GM04504 (cell line): ENCODE measurements at places on chromosomes 2 and 18.

GRCh38 chr18:43589611-43590151 lies 312.4 kb upstream of the SYT4 start:
- no peak for DNase-seq

DNA sequence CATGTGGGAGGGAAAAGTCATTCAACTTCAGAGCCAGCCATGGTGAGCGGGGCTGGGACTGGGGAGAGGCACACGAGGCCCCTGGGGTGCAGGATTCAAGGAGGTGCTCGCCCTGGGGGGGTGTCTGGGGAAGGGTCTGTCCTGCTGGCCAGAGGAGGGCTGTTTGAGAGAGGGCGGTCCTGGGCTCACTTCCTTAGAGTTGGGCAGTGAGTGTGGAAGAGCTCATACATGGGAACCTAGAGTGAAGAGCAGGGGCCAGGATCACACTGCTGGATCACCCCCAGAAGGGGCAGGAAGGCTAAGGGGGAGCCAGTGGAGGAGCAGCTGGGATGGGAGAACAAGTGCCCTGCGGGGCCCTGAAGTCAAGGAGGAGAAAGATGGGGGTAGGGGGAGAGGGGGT lies 6.5 kb downstream of the SH3BP4 start:
- no peak for DNase-seq

DNA sequence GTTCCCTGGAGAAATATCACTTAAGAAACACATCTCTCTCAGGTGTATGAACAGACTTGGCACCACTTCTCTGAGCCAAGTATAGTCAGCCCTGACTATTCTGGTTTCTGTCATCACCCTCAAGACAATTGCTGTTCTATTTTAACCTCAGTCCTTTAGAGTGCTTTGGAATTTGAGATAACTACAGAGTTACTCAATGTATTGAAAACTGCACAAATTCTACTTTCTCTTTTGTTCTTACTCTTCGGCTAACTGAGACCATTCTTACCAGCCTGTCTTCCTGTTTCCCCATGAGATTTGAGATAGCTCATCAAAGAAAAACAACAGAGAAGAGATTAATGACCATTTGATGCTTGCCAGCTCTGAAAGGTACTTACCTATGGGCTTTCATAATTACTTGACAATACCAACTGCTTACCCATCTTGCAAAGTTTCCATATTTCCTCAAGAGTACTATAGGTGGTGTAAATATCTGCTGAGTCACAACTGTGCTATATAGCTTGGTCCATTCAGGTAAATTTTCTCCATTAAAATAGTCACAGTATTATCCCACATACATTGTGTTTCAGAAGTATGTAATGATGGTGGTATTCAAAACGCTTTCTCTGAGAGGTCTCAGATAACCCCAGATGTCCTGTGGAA lies 467.5 kb upstream of the CHST9 start:
- no peak for DNase-seq

GRCh38 chr2:175167076-175167791 lies 769 bp downstream of the ATF2 start:
- DNase-seq, result no peak

GRCh38 chr2:129803871-129804270 lies 175.6 kb upstream of the RAB6C start:
- no peak for DNase-seq

- no peak for DNase-seq
Observed at GRCh38 chr2:178188466-178188865, 5.8 kb upstream of the OSBPL6 start.

DNA sequence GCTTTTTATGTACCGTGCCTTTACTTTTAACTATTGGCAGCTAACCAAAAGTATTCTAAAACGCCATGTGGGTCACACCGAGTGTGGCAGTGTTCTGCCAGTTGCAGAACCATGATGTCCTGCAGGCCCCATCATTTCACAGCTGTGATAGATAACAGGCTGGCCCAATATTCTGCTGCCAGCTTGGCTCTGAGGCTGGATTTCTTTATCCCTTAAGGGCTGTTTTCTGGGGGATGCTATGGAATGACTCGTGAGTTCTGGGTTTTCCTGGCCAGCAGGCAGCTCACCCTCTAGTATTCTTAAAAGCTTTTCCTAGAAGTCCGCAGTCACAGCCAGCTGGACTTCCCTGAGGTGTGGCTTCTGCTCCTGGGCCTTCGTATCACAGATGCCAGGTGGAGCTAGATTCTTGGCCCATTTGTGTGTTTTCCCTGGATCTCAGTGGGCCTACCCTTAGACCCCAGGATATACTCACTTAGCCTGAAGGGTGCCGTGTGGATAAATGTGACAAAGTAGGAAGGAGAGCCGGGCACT lies 41.0 kb downstream of the FHOD3 start:
- DNase-seq, result no peak

- no peak for DNase-seq
Observed at GRCh38 chr2:2621855-2622254, 290.8 kb upstream of the MYT1L start.

GRCh38 chr18:10681581-10682367 lies 155.9 kb downstream of the NAPG start:
- no peak for DNase-seq

GRCh38 chr2:16767789-16768476 lies 102.3 kb upstream of the CYRIA start:
- no peak for DNase-seq

DNA sequence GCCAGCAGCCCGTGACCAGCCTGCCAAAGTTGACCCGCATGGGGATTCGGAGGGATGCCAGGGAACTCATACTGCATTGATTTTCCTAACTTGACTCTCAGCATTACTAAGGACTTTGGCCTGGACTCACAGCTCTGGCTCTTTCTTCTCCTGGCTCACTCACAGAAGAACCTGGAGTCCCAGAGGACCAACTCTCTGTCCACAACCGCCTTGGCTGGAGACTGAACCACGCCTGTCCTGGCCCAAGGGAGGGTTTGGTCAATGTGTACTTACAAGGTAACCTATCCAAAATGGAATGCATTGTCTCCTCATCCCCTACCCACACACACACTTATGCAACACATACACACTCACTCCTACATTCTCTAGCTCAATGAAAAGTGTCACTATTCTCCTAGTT lies 135.6 kb upstream of the KLHL29 start:
- DNase-seq, result no peak

DNA sequence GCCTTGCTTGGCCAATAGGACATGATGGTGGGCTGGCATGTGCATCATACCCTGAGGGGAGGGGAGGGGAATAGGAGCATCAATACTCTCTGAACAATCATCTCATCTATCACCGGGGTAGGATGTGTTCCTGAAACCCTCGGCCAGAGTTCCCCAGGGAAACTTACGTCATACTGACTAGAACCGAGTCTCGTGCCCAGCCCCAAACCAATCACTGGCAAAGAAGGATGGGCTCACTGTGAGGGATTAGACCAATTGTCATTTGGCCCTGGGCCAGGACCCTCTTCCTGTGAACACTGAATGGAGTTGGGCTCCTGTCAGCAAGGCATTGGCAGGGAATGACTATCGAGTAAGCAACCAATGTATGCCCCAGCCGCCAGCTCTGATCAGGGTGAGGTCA lies 261.5 kb downstream of the MYCN start:
- no peak for DNase-seq

GRCh38 chr2:191318037-191318728 lies 73.0 kb downstream of the MYO1B start:
- no peak for DNase-seq

DNA sequence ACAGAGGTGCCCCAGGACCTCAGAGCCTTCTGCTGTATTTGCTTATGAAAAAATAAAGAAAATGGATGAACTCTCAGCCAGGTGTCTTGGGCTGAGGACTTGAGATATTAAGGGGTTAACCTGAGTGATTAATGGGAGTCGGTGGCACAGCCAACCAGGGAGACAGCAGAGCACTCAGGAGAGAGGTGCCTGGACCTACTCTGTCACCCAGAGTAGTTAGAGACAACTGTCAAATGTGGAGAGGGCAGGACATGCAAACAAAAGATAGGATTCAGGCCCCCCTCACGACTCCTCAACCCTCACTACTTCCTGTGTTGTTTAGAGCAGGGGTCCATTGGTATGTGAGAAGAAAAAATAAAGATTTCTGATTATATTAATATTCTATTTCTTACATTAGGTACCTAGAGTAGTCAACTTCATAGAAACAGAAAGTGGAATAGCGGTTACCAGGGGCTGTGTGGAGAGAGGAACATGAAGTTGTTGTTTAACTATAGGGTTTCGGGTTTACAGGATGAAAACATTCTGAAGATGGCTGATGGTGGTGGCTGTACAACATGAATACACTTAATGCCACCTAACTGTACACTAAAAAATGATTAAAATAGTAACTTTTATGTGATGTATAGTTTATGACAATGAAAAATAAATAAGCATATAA lies 28.6 kb upstream of the CETN1 start:
- no peak for DNase-seq

GRCh38 chr2:3601561-3602271 lies 6.8 kb downstream of the COLEC11 start:
- no peak for DNase-seq

DNA sequence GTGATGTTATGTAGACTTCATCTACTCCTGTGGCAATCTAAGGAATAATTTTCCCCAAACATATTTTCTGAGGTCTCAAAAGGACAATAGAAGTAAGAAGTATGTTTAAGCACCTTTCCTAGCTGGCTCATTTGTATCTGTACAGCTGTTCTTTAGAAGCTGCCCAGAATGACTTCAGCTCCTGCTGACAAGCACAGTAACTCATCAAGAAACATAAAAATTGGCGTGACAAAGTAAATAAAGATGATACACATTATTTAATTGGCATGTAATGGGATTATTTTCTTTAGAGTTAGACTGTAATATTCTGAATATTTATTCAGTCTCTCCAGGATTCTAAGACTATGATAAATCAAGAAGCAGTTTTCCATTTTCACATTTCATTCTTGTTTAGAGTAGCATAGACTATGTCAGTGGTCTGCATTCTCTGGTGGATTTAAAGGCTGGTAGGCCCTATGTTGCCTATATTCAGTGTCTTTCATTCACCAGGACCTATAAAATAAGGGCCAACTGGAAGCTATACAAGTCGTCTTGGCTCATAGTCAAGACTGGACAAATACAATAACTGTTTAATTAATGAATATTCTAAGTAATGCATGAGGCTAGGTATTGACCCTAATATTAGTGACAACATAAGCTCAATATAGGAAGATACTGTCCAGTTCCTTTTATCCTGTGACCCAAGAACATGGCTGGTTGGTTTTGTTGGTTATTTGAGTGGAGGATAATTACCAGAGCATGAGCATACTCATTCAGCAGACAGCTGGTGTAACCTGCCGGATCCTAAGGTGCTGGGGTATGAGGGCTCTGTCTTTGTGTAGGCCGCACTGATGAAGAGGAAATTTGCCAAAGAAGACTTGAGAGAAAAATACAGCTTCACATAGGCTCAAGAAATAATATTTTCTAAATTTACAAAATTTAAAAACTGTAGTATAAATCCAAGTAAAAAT lies 107.0 kb downstream of the PDE1A start:
- DNase-seq, result peak; percentile 14

DNA sequence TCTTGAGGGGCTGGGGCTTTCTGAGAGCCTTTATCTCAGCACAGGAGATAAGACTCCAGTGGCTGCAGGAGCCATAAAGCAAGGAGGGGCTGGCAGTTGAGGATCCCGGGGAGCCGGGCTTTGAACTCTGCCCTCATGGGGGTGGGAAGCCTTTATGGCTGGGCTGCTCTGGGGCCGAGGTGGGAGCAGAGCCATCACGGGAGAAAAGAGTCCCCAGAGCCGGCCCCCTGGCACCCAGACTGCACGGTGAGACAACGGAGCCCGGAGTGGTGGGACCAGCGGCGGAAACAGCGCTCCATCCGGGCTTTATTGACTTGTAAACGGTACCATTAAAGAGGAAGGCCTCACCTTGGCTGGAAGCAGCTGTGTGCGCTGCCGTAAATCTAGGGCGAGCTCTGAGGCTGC lies 162.6 kb downstream of the MYCN start:
- DNase-seq, result no peak
